Activated naive CD4-positive, alpha-beta T cell treated with anti-CD3 and anti-CD28 coated beads for 36 hours (primary cell): ENCODE measurements at places on chromosomes 4 and X.

DNA sequence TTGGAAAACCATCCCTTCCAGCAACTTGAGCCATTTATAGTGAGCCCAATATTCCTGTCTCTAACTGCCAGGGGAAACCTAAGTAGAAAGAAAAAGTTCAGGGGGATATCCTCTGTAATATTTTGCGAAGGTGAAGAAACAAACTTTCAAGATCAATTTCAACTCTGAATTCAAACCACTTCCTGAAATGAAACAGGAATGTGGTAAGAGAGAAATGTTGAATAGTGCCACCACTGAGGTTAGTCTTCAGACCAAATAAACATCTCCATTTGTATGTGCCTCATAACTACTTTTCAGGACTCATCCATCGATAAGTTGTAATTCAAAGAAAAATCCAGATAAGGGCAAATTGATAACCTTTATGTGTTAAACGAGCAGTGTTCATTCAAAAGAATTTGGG is 128.7 kb downstream of the GABRB1 start:
- DNase-seq: no peak

DNA sequence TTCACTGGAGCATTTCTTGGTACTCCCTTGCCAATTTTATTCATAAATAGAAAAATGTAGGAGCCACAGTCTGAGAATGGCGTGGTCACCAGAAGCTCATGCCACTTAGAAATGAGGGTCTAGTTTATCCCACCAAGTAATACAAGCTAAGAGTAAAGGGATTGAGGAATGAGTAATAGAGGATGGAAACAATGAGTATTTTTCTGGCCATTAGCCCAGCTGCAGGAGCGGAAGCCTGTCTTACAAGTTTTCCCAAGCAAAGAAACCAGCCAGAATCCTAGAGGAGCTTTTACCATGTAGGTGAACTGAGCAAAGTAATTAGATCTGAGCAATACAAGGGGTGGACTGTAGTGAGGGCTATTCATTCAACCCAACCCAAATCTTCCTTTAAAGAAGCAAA is 160.7 kb upstream of the NPY2R start:
- no peak for DNase-seq

GRCh38 chr4:101103381-101104142 is 243.8 kb downstream of the PPP3CA start:
- no peak for DNase-seq

DNA sequence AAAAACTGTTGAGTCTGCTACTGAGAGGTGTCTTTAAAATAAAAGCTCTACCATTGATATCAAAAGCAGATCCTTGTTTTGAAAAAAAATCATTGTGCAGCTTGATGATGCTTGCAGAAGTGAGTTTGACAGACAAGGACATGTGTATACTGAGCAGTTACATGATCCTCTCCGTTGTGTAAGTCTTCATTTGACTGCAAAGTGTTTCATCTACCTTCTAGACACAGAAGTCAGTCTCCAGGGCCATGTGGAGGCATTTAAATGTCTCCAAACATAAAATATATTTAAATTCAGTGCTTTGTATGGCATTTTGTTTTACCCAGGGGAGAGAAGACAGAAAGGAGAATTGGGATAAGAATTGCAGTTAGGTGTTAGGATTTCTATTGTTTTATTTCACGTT is 107.8 kb upstream of the MYOZ2 start:
- no peak for DNase-seq

DNA sequence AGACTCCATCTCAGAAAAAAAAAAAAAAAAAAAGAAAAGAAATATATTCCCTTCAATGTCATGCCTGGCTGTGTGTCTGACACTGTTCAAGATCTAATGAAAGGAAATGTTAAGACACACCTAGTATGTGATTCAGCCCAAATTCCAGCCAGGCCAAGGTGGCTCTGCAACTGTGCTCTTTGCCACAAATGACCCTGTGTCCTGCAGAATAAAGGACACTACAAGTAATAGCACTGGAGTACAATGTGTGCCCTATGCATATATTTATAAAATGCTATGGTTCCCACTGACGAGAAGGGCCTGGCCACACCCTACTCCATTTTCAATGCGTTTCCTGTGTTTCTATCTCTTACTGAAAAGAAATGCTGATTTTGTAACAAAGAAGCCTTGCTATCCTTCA is 98.0 kb upstream of the SORBS2 start:
- no peak for DNase-seq

GRCh38 chrX:40010550-40011321 is 87.0 kb downstream of the BCOR start:
- peak; percentile 24 for DNase-seq

- DNase-seq: no peak
Observed at GRCh38 chr4:99090481-99091215, 2.1 kb upstream of the ADH5 start.

DNA sequence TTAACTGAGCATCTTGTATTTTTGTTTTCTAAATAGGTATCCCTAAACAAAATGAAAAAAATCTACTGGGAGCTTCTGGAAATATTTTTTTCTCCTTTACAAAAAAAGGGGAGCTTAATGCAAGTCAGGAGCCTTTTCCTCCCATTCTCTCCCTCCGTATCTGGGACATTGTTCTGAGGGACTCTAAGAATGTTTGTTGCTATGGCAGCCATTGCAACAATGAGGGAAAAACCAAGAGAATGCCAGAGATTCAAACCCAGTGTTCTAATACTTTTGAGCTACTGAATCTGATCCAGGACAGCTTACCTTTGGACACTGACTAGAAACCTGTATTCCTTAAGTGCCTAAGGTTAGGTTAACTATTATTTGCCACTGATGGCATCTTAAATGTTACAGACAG is 485.7 kb upstream of the HS3ST1 start:
- DNase-seq: no peak

GRCh38 chr4:150234246-150234645 is 156.0 kb downstream of the DCLK2 start:
- no peak for DNase-seq

DNA sequence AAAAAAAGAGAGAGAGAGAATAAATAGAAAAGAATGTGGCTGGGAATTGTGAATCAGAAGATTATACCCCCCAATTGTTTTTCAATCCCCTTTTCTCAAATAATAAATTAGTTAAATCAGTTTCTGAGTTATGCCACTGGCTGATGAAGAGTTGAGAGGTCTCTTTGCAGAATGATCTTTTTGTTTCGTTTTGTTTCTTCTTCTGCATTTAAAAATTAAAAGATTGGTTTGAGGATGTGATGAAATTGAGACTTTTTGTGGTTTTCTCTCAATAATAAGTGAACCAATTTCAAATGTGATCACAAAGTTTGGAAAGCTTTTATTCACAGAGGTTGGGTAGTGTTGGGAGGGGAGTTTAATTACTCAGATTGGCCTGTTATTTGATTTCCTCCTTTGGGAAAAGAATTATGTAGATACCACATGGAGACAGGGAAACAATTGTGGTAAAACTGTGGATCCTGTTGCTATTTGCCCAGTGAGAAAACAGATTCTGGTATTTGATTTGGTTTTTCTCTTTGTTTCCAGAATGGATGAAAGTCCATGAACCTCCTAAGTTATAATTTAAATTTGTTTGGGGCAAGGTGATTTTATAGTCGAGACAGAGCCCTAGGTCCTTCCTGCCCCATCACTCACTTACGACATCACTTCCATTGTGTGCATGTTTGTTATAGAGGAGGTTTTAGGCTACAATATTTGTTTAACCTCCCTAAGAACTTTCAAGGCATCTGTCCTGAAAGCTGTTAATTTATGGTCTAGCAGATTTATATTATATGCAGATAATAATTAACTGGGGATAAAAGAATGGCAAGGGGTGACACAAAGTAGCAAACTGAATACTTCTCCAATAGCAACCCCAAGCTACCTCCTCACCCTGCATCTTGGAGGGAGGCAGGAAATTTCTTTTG is 92.0 kb upstream of the BMPR1B start:
- no peak for DNase-seq

GRCh38 chr4:188433741-188434315 is 294.6 kb downstream of the TRIML1 start:
- DNase-seq: no peak

- no peak for DNase-seq
Observed at GRCh38 chrX:116142976-116143375, 27.6 kb upstream of the AGTR2 start.

DNA sequence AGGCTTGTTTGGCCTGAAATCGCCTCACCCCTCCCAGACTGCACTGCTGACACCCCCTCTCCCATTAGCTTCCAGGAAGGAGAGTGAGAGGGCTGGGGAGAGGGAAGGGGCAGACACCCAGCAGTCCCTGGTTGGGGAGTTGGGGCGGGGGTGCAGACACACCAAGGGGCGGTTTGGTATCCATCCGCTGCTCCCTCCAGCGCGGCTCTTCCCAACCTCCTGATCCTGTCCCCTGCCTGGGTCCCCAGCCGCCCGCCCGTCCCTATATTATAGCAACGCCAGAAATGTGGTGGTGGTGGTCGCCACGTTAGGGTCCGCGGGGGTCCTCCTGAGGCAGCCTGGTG is 24.9 kb downstream of the GPRASP3 start:
- DNase-seq: no peak

- no peak for DNase-seq
Observed at GRCh38 chr4:133618963-133619362, 469.9 kb downstream of the PCDH10 start.

- no peak for DNase-seq
Observed at GRCh38 chr4:170666909-170667308, 577.2 kb upstream of the AADAT start.

GRCh38 chr4:141132072-141132708 is 1.1 kb downstream of the RNF150 start:
- peak; percentile 4 for DNase-seq

GRCh38 chr4:83247415-83248357 is 36.9 kb downstream of the COQ2 start:
- no peak for DNase-seq

DNA sequence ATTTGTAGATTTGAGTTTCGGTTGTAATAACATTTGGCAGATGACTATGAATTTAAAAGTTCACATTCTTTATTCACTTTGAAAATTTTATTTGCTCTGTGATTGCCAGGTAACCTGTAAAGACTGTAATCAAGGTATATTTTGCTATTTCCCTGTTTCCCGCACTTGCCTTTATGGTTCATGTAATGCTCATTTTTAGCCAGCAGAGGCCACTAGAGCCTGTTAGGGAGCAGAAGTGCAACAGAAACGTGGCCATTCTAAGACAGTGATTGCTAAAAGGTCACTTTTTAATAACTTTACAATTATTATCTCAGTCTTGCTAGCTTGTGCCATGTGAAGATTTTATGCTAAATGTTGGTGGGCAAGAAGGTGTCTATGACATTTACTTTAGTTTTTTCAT is 12.4 kb downstream of the YIPF6 start:
- peak; percentile 43 for DNase-seq

GRCh38 chr4:20074450-20074849 is 177.3 kb upstream of the SLIT2 start:
- no peak for DNase-seq

GRCh38 chrX:12817528-12817927 is 26.3 kb downstream of the PRPS2 start:
- no peak for DNase-seq

DNA sequence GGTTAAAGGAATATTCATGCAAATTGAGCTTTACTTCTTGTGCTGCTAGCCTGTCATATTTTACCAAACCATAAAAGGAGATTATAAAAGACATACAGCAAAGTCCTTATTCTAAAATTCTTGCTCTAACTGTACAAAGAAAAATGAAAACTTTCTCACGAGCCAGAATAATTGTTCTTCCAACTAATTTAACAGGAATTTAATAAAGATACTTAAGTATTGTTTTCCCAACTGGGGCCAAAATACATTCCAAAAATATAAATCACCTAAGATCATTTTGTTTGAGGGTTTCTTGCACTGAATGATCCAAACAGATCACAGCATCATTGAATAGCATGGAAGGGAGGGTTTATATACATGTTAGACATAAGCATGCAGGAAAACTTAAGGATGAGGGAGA is 127.1 kb upstream of the PCDH18 start:
- no peak for DNase-seq

DNA sequence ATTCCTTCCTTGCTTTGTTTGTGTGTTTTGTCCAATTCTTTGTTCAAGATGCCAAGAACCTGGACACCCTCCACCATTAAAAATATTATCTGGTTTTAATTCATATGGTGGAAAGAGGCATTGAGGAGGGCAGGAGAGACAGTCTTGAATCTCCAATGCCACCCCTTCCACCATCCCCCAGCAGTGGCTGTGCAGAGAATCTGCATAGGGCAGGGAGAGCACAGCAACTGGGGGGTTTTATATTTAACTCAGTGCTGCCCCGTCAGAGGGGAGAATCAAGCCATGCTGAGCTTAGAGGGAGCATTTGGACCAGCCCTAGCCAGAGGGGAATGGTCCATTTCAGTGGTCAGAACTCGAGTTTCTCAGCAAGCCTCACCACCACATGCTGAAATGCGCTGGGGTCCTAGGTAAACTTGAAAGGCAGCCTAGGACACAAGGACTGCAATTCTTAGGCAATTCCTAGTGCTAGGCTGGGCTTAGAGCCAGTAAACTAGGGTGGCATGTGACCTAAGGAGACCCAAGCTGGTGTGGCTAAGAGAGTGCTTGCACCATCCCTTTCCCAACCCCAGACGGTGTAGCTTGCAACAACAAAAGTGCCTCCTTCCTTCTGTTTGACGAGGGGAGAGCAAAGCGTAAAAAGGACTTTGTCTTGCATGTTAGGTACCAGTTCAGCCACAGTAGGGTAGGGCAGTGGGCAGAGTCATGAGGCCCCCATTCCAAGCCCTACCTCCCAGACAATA is 34.2 kb downstream of the CCDC158 start:
- DNase-seq: no peak

DNA sequence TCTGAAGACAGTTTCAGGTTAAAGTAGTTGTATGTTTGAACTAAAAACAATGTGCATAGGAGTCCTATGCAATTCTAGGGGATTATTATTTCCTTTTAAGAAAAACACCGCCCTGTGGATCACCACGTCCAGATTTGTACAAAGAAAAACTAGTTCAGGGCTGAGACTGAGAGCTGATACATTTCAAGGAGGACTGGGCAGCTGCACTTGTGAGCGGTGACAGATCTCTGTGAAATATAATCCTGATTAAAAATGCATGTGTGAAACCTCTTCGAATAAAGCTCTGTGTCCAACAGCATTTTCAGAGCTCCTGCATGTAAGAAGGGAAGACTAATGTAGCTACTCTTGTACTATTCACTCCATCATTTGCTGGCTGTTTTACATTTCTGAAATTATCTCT is 365.8 kb upstream of the PITX2 start:
- DNase-seq: no peak

- DNase-seq: no peak
Observed at GRCh38 chr4:105572296-105572695, 19.9 kb downstream of the ARHGEF38 start.

GRCh38 chr4:31086756-31087330 is 366.7 kb downstream of the PCDH7 start:
- DNase-seq: no peak

- peak; percentile 53 for DNase-seq
Observed at GRCh38 chr4:109559625-109559982, 442 bp upstream of the MCUB start.

- DNase-seq: no peak
Observed at GRCh38 chr4:118171381-118171780, 137.1 kb downstream of the NDST3 start.
